ENCODE measurements at places on chromosomes 3 and 15.
A peak's percentile ranks its signal among the peaks of the same experiment; 100 is the strongest.

DNA sequence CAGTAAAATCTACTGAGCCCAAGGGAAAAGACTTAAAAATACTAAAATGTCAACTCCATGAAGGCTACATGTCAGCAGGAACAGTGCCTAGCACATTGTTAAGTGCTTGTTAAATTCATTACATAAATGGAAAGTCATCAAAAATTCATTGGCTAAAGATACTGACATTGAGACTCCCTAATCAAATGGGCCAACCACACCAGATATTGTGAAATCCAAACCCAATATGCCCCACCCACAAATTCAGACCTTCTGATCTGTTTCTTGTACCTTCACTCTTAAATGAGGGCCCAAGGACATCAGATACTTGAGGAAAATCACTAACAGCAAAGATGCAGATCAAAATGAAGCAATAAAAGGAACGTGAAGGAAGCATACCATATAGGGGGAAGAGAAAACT, 20.7 kb downstream of the MRPS22 start:
- no peak for DNase-seq

GRCh38 chr3:190302212-190302867, 19.9 kb downstream of the CLDN1 start:
- peak; percentile 55 for DNase-seq

DNA sequence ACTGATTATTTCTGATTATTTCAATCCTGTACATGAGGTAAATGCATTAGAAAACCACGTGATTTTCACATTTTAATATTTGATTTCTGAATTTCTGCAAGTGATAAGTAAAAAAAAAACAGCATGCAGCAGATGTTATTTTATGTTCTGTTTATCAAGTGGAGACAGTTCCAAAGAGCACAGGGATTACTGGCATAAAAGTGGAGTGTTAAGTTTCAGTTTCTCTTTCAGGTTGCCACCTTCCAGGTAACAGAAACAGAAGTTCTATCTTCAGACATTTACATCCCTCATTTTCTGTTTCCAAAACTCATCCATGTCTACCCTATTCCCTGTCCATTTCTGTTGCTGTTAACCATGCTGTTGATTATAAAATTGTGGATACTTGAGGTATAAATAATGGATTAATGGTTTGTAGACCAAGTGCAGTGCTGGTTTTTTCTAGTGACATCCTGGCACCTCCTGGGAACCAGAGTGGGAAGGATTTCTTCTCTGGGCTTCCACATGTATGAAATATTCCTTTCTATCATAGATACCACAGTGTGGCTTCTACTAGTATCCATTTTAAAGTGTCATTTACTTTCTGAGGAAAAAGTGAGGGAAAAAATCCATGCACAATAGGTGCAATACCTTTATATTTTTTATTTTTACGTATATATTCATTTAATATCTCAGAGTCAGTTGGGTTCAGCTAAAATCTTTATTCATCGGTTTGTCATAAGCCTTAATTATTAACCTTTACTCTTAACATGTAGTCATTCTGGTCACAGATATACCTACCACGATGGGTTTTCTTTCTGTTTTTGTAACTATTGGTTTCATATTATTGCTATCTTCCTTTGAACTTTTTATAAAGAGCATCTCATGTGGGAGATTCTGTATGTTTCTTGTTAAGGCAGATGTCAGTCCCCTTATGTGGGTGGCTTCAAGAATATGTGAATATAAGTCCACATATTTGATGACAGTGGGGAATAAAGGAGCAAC, 1010.0 kb downstream of the SQOR start:
- no peak for DNase-seq

- no peak for DNase-seq
Measured at GRCh38 chr3:193946945-193947344, 189.0 kb upstream of the HES1 start.

- peak; percentile 57 for DNase-seq
Measured at GRCh38 chr15:38216763-38217162, 35.9 kb upstream of the SPRED1 start.

- no peak for DNase-seq
Measured at GRCh38 chr15:36370051-36370730, 209.2 kb upstream of the CDIN1 start.

DNA sequence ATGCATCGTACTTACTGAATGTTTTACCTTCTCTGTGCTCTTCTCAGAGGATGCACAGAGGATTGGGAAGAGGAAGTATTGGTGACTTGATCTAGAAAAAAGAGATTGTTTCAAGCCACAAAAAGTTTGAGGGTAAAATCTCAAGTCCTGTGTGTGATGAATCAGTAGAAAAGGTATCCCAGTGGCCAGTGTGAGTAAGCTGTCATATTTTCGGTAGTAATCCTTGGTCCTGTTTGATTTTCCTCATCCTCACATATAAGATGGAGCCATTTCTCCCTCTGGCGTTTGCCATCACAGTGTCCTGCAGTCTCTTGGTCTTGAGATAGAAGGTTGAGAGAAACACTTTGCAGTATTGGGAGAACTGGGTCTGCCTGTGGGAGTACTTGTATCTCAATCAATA, 166.8 kb downstream of the LPP start:
- DNase-seq: peak; percentile 80
